ENCODE measurements at places on chromosomes 13 and 19.
A peak's percentile ranks its signal among the peaks of the same experiment; 100 is the strongest.

- no peak for DNase-seq
Observed at GRCh38 chr19:6711605-6712004, 8.8 kb downstream of the C3 start.

DNA sequence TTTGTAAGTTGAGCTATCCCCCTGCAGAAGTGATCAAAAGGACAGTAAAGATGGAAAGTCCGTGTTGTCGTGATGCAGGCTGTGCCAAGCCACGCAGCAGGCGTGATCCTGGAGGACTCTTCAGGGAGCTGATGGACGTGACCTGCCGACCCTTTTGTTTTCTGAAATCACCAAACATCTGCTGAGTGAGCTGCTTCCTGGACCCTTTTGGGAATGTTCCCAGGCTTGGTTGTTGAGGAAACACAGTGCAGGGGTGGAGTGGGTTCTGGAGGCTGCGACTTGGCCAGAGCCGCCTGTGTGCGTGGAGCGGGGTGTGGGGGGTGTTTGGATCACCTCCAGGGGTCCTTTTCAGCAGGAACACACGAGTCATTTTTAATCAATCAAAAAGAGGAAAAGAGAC lies 15.4 kb upstream of the CPAMD8 start:
- DNase-seq, result no peak

DNA sequence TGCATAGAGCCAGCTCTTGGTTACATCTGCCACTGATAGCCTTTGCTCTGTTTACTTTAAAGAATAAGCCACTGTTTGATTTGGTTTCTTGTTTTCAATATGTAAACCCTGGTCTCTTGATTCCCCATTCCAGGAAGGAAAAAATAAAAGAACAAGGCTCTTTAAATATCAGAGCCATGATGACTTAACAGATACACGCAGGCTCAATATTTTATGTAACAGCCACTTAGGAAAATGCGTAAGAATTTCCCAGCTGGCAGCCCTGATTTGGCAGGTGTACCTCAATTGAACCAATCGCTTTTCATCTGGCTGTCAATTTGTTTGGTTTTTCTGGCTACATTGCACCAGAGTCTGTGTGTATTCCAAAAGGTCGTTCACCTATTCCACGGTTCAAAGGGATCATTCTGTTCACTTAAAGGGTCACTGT lies 65.6 kb downstream of the IRS2 start:
- no peak for DNase-seq

DNA sequence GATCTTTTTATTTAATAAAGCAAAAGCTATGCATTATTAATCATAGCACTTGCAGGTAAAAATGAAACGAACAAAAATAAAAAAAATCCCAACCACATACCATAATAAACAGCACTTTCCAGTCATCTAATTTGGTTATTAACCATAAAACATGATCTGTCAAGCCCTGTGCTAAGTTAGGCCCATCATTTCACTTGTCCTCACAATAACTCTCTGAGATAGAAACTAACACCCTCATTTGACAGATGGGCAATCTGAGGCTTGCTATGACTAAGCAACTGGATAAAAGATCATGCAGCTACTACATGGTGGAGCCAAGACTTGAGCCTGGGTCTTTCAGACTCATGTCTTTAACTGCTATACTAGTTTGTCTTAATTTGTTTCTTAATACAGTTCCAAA lies 21.8 kb downstream of the PROSER1 start:
- DNase-seq, result no peak

GRCh38 chr19:13356686-13357280 lies 149.5 kb downstream of the CACNA1A start:
- DNase-seq, result no peak

- DNase-seq, result no peak
Observed at GRCh38 chr13:75025956-75026355, 456.0 kb downstream of the TBC1D4 start.

- no peak for DNase-seq
Observed at GRCh38 chr13:99385940-99386339, 78.7 kb upstream of the GPR183 start.

DNA sequence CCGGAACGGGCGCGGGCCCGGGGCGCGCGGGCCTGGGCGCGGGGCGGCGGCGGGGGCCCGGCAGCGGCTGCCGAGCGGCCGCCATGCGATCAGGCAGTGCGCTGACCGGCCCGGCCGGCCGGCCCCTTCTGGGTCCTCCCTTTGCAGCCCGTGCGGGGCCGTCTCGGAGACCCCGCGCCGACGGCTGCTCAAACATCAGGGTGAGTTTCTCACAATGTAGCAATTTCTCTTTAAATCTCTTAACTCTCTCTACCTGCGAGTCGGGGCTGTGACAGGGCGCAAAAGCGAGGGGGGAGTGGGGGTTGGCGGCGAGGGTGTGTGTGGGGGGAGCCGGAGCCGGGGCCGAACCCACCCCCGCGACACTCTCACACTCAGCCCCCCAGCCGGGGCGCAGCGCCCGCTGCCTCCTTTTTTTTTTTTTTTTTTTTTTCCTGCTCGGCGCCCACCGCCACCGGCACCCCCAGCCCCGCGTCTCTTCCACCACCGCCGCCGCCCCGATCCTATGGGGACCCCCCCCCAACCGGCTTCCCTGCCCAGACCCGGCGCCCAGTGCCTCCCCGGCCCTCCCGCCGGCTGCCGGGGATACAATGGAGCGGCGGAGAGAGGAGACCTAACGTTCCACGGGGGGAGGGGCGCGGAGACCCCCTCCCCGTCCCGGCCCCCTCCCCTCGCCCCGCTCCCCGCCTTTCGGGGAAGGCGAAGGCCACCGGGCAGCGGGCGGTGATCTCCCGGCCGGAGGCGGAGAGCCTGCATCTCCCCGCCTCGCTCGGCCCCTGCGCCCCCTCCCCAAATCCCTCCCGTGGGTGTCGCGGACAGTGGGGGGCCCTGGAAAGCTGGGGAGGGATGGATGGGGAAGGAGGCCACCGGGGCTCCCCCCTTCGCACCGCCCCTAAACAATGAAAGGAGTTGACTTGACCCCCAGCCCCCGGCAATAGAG lies at the start of gene BICRA:
TSS of gene BICRA (plus strand) at position 166 of the 937 bp plus-strand sequence. CDS start 64,441 bp downstream, outside the sequence.
- peak; percentile 23 for DNase-seq

DNA sequence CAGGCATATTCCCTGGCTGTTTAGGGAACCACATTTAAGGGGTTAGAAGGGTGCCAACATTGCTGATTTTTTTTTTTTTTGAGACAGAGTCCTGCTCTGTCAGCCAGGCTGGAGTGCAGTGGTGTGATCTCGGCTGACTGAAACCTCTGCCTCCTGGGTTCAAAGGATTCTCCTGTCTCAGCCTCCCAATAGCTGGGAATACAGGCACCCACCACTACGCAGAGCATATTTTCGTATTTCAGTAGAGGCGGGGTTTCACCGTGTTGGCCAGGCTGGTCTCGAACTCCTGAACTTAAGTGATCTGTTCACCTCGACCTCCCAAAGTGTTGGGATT lies 7.8 kb upstream of the CRX start:
- DNase-seq, result no peak

- DNase-seq, result no peak
Observed at GRCh38 chr13:84570831-84571230, 688.6 kb upstream of the SLITRK1 start.

DNA sequence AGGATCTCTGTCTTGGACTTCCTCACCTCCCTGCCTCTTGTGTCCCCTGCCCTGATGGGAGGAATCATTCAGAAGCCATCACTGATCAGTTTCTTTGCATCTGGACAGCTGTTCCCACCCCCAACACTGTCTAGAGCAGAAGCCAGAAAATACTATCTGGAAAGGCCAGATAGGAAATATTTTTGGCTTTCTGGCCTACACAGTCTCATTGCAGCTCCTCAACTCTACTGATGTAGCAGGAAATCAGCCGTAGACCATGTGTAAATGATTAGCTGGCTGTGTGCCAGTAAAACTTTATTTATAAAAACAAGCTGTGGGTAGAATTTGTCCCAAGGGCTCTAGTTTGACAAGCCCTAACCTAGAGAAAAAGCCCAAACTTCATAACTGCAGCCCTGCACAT lies 5.6 kb downstream of the SIGLEC7 start:
- no peak for DNase-seq

- DNase-seq, result no peak
Observed at GRCh38 chr13:74132776-74133656, 1.2 kb downstream of the KLF12 start.

- DNase-seq, result no peak
Observed at GRCh38 chr19:48591021-48591420, 15.5 kb upstream of the SPACA4 start.

DNA sequence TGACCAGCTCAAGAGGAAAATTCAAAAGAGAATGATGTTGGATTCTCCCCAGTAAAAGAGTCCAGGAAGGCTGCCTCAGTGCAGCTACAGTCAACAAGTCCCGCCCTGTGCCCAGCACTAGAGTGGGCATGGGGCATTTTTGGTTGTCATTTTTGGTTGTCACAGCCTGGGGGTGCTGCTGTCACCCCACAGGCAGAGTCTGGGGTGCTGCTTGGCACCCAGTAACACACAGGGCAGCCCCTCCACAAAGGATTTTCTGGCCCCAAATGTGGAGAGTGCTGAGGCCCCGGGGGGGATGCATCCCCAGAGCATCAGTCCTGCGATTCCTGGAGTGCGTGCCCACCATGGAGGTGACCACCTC lies 28.2 kb upstream of the TMEM255B start:
- no peak for DNase-seq

GRCh38 chr13:114104655-114105520 lies 27.5 kb downstream of the RASA3 start:
- no peak for DNase-seq

DNA sequence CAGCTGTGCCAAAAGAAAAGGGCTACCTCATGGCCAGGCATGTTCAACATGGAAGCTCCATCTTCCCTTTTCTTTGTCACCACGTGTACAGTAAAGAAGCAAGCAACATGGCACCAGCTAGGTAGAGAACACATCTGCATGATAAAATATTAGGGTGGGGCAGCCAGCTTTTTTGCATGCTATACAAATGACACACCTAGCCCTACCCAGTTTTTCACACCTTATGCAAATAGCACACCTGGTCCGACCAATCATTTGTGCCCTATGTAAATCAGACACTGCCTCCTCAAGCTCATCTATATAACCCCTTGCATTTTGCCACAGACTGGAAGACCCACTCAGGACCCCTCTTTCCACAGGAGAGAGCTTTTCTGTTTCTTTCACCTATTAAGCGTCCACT lies 85.5 kb downstream of the STOML3 start:
- no peak for DNase-seq

DNA sequence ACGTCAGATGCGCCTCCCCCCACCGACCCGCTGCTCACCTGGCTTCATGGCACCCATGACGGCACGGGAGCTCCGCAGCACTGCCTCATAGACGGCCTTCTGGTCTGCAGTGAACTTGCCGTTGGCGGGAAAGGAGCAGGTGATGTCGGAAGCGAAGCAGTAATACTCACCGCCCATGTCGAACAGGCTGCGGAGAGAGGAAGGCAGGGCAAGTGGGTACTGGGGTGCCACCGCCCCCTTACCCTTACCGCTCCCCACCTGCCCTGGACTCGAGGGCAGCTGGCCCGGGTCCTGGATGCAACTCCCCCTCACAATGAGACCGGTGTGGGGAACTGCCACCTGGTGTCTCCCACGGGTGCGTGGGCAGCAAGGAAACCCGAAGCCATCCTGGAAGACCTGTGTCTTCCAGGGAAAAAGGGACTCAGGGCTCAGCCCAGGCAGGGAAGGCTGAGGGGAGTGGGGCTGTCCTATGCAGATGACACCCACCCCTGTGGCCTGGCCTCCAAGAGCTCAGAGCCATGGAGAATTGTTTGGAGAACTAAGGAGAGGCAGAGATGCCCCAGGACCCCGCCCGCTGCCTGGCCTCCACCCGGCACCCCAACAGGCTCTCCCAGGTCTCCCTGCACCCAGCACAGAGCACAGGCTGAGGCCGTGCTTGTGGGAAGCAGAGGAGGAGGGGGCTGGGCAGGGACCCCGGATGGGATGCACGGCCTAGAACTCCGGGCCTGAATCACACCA lies 28.3 kb downstream of the CEBPG start:
- no peak for DNase-seq

GRCh38 chr13:31433207-31433606 lies 233.4 kb downstream of the B3GLCT start:
- no peak for DNase-seq

GRCh38 chr19:17579661-17580244 lies 24.3 kb downstream of the COLGALT1 start:
- DNase-seq, result no peak

- DNase-seq, result no peak
Observed at GRCh38 chr19:50008532-50008931, 16.6 kb downstream of the VRK3 start.

- no peak for DNase-seq
Observed at GRCh38 chr19:7238051-7238450, 56.2 kb downstream of the INSR start.

- no peak for DNase-seq
Observed at GRCh38 chr13:64546371-64546770, 2683.8 kb downstream of the PCDH9 start.

- no peak for DNase-seq
Observed at GRCh38 chr13:47117268-47117667, 220.4 kb upstream of the HTR2A start.

DNA sequence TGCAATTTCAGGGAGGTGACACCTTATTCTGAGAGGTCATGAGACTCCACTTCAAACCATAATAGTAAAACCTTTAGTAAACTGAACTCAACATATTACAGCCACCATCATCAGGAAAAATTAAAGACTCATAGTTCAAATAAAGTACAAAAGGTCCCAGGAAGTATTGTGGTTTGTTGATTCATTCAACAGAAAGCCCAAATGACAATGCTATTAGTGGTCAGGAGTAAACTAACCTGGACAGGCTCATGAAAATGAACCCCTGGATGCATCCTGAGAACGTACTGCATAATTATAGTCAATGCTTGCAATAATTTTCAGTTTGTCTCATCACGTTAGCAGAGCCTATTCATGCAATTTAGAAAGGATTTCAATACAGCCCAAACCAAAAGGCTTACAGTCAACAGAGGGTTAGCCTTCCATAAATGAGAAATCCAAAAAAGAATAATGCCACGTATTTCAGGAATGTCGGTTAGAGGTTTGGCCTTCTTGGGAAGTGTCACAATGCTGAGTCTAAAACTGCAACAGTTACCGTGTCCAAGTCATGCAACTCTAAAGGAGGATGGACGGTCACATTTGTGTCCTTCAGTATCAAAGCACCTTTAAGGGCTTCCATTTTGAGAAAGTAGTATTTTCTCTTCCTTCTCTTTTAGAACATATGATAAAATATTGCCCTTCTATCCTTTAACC lies 280.8 kb downstream of the ABCC4 start:
- DNase-seq, result no peak

DNA sequence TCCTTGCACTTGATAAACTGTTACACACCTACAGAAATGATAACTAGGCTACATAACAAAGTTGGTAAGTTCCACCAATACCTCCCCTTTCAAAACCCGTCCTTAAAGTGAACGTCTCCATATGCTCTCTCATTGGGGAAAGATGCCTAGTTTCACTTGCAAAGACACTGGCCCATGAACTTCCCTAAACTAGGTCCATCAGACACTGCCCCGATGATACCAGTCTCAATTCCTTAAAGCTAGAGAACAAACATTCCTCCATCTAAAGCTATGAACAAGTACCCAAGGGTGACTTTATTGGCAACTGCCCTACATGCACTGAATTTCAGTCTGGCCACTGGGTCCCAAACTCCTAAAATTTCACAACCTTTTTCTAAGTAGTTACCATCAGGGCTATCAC lies 39.9 kb downstream of the FOXO1 start:
- no peak for DNase-seq

- no peak for DNase-seq
Observed at GRCh38 chr13:87107651-87108050, 563.5 kb upstream of the SLITRK5 start.
